ENCODE measurements at places on chromosomes 5 and 9.

DNA sequence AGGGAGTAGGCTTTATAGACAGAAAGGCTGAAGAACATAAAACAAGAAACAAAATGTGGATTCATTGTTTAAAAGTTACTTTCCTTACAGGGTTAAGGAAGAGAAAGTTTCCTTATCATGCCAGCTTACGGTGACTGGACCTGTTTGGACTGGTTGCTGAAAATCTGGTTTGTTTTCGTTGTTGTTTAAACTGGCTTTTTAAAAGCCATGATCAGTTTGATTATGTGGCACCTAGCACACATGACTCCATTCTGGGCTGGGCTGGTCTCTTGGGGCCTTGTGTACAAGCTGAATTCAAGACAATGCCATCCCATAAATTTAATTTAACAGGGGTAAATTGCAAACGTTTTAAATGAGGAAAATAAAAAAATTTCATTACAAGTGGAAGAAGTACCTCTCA lies 18.4 kb upstream of the ZNF474 start:
- no peak for DNase-seq

DNA sequence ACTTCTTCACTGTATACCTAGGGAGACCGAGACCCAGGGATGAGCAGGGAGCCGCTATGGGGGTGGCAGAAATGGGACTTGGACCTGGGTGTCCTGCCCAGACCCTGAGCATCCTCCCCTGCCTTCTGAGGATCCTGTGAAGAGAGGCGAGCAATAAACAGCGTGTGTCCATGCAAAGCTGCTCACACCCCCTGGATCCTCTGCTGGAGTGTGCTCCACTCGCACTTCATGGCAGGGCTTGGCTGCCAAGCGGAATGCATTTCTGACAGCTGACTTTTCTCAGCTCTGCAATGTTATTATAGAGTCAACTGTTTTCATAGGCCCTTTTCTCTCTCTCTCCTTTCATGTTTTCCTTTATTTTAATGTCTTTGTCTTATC lies 31.0 kb upstream of the ALDH1B1 start:
- DNase-seq = no peak

- no peak for DNase-seq
Measured at GRCh38 chr5:143676802-143677201, 135.2 kb upstream of the HMHB1 start.

- peak; percentile 23 for DNase-seq
Measured at GRCh38 chr5:150122158-150122510, 33.5 kb downstream of the PDGFRB start.

DNA sequence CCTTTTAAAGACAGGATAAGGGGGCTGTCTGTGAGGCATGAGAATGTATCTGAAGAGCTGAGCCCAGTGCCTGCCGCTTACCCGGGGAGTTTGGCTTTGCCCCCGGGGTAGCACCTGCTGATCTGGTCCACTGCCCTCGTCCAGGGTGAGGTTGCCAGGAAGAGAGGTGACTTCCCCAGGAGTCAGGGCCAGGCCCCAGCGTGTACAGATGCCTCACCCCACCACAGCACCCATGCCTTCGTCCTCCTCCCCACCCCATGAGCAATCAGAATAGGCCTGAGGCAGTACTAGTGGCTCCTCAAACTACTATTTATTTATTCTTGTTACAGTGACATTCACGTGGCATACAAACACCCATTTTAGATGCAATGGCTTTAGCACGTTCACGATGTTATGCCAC lies 15.7 kb upstream of the AIF1L start:
- DNase-seq = peak; percentile 61

DNA sequence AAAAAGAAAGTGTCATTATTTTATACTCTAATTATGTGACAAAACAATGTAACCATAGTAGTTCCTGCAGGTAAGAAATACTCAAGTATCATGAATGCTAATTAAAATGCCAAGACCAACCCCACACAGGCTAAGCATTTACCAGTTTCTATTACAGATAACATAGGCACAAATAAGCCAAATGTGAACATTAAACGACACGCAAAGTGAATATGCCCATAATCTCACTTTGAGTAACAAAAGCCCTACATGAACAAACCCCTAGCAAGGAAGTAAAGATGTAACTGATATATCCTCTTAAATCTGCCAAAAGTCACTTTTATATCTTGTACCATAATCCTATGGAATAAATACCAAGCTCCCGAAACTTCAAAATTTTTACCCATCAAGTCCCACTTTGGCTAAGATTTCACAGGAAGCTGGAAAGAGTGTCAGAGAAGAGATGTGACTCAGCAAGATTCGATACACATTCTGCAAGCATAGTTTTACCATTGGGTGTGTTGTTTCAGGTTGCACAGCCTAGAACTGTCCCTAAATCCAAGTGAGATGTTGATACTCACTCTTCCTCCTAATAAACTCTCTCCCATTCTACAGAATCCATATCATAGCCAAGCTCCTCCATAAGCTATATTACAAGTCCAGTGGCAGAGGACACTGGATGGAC lies 28.8 kb downstream of the TRPM6 start:
- DNase-seq = no peak

DNA sequence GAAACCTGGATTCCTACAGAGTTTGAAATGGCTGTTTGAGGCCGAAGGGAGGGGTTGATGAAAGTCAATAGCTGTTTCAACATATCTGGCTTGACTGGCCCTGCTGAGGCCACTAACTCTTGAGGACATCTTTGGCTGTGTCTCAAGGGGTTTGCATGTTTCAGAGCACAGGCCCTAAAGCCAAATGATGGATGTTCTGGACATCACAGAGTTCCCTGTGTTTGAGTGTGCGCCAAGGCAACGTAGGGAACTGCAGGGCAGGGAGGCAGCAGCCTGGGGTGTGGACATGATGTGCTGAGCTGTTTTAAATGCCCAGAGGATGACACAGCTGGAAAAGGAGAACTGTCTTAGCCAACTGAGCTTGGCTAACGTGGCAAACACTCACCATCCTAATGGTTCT lies 89.6 kb downstream of the RAPGEF1 start:
- peak; percentile 57 for DNase-seq

DNA sequence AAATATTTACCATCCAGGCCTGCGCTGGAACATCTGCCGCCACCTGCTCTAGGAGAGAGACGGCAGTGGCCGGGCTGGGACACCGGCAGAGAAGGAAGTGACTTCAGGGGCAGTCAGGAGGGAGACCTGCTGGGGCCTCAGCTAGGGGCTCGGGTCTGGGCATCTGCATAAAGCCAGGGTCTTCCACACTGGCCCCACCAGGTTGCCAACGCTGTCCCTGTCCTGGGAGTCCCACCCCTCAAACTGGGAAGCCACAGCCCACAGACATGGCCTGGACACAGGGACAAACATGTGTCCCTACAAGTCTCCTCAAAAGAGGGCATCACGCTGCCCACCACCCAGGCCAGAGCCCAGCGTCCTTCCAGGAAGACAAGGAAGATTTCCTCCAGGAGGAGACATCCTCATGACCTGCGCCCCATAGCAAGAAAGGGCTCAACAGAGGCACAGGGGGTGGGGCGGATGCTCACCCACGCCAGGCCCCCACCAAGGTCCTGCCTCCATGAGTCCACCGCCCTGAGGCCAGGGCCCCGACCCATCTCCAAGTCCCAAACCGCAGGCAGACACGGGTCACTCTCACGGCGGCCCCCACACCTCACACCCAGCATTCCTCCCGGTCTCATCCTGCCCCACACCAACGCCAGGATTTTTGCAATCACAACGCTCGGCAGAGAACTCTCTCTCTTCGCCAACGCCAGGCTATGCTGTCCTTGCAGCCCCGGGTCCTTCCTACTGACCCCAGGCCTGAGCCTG lies 9.0 kb downstream of the VAV2 start:
- DNase-seq = no peak

DNA sequence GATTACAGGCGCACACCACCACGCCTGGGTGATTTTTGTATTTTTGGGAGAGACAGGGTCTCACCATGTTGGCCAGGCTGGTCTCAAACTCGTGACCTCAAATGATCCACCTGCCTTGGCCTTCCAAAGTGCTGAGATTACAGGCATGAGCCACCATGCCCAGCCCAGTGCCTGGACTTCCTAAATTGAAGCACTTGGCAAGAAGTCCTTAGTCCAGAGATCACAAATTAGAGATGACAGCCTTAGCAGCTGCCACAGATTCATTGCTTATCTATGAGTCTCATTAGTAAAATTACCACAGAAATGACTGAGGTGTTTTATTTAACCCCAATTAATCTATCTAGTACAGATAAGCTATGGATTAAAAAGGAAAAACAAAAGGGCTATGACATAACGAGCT lies 19.2 kb downstream of the EFCAB9 start:
- DNase-seq = no peak

DNA sequence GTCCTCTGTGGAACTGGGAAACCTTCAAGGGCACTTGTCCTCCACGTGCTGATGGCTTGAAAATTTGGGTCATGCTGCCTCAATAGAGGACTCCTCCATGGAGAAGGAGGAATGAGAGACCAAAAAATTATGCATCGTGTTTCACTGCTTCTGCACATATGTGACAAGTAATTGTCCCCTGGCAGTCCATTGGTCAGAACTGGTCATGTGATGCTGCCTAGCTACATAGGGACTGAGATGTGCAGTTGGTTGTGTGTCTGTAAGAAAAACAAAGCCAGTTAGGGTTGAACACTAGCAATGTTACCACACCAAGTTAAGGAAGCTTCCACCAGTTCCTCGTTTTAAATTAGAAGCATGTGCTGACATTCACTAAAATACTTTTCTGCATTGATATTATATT lies 201.9 kb upstream of the ANKH start:
- DNase-seq = no peak

- no peak for DNase-seq
Measured at GRCh38 chr9:9585920-9586319, 1026.9 kb downstream of the PTPRD start.

DNA sequence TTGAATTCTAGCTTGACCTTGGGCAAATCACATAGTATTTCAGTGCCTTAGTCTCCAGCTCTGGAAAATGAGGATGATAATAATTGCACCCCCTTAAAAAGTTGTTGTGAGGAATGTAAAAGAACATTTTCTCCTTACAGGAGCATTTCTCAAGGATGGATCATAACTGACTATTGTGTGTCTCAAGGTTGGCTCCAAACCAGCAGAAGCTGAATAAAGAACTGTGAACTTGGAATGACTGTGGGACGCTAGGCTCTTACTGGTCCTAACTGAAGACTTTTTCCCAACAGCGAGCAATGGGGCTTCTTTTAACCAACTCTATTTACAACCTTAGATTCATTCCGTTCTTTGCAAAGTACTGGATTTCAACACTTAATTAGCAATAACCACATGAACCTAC lies 26.2 kb upstream of the GLRX start:
- DNase-seq = no peak

DNA sequence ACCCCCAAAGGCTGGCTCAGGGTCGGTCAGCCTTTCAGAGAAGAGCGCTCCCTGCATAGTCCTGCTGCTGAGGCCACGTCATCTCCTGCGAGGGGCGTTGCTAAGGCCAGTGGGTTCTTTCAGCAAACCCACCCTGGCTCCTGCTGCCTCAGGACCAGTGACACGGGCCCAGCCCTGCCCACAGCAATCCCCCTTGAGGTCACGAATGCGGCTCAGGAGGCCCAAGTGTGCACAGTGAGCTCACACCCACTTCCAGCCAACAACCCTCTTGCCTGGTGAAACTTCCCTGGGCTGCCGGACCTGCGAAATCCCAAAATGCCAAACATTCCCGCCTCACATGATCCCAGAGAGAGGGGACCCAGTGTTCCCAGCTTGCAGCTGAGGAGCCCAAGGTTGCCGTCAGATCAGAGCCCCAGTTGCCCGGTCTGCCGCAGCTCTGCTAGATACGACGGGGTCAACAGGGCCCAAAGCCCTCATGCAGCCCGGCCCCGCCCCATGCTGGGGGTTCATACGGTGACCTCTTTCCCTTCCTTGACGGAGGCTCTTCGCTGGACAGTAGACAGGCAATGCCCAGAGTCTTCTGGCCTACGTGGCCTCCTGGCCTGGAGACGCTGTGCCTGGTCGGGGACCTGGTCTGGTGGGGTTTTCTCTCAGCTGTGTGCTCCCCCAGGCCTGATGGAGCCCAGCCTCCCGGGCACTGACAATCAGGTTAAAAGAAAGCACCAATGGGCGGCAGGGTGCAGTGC lies 116.4 kb upstream of the COL5A1 start:
- no peak for DNase-seq

DNA sequence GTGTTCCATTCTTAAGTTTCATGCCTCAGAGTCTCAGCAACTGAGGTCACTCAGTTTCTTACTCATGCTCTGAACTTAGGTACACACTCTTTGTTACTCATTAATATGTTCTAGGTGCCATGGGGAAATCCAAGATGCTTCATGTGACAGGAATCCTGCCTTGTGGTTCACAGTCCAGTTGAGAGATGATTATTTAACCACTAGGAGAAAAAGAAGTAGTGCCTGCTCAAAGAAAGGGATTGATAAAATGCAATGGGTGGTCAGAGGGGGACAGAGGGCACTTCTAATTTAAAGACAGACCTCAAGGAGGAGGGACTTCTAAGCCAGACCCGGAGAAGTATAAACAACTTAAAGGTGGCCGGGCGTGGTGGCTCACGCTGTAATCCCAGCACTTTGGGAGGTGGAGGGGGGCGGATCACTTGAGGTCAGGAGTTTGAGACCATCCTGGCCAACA lies 69.0 kb downstream of the UGCG start:
- peak; percentile 99 for DNase-seq

GRCh38 chr9:131673531-131673930 lies 66.3 kb downstream of the RAPGEF1 start:
- no peak for DNase-seq

GRCh38 chr5:51487952-51488351 lies 104.7 kb downstream of the ISL1 start:
- DNase-seq = no peak

GRCh38 chr5:111596705-111597104 lies 84.4 kb upstream of the STARD4 start:
- DNase-seq = no peak

DNA sequence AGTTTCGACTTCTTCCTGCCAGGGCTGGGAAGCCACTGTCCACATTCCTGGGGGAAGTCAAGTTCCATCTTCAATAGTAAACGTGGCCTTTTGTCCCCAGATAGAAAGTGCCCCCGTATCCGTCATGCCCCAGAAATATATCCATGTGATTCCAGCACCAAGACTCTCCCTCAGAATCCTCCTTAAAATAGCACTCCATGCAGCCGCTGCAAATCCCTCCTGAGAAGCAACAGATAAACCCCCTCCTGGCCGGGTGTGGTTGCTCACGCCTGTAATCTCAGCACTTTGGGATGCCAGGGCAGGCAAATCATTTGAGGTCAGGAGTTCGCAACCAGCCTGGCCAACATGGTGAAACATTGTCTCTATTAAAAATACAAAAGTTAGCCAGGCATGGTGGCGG lies 126.1 kb downstream of the OLFM1 start:
- DNase-seq = no peak

GRCh38 chr5:93099902-93100347 lies 481.1 kb downstream of the NR2F1-AS1 start:
- DNase-seq = no peak

DNA sequence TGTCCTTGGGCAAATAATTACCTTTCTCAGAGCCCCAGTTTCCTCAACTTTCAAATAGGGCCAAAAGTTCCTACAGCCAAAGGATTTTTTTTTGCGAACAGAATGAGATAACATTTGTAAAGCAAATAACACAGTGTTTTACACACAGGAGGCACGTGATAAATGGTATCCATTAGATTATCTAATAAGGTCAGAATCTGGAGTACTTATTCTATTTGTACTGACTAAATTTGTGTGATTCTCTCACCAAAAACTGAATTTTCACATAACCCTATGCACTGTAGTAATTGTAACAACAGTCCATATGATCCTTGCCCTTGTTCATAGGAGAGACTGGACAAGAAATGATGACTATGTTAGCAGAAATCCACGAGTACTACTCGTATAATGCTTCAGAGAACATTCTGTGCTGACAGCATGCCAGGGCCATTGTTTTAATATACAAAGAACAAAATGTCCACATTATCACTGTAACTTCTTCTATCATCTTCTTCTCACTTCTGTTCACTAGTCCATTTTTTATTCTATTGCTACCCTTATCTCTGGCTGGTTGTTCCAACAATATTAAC lies 13.9 kb upstream of the FEM1C start:
- no peak for DNase-seq
